ENCODE measurements at places on chromosomes 6 and 20.

DNA sequence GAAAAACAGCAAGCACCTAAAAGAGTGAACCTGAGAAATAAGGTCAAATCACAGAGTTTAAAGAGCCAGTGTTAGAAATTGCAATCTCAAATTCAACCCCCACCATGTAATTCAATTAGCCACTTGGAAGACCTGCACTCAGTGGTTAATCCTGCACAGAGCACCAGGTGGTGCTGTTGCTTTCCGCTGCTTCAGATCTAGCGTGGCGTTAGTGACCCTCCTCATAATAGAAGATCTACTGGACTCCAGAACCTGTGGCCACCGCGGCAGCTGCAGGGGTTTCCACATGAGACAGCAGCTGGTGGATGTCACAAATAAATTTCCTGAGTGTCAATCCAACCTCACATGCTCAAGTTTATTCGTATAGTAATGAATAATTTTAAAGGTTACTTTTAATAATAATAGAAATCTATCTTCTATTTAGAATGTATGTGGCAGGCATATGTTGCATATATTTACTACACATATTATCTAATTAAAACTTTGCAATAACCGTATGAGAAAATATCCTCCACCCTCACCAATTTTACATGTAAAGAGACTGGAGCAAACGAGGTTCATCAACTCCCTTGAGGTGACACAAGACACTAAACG is 84.4 kb downstream of the SYNE1 start:
- H3K27me3 ChIP-seq, result no peaks in the 10 kb centered on the region
- H3K27ac ChIP-seq, result no peak overlapping the region
- DNase-seq, result peak; percentile 13
- no peaks in the 10 kb centered on the region for H3K36me3 ChIP-seq
- H3K4me1 ChIP-seq, result no peaks in the 10 kb centered on the region
- H3K4me3 ChIP-seq, result no peak overlapping the region

DNA sequence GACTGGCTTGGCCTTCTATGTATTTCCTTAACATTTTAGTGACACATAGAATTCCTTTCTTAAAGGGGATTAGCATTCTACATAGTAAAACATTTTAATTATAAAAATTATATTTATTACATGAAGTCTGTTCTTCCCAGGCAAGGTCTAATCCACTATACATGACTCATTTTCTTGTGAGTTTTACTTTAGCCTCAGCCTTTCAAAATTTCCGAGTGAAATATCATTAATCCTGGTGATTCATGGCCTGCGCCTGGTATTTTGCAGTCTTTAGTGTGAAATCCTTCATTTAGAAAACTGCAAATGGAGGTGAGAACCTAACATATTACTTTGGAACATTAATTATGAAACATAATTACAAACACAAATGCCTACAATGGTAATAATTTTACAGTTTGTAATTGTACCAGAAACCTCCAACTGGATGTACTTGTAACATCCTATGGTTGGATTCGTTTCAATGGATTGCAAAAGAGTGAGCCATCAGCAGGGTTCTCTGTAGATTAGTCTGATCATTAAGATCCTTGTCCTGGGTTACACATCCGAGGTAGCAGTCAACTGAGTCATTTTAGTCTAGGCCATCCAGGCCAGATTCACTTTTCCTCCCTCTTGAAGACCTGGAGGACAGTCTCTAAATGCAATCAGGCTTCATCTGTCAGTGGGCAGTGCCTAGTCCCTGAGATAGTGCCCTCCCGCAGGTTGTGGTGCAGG is 272.0 kb downstream of the PACRG start:
- H3K4me1 ChIP-seq, result no peaks in the 10 kb centered on the region
- no peak overlapping the region for H3K4me3 ChIP-seq
- no peaks in the 10 kb centered on the region for H3K36me3 ChIP-seq
- H3K27ac ChIP-seq, result no peak overlapping the region

DNA sequence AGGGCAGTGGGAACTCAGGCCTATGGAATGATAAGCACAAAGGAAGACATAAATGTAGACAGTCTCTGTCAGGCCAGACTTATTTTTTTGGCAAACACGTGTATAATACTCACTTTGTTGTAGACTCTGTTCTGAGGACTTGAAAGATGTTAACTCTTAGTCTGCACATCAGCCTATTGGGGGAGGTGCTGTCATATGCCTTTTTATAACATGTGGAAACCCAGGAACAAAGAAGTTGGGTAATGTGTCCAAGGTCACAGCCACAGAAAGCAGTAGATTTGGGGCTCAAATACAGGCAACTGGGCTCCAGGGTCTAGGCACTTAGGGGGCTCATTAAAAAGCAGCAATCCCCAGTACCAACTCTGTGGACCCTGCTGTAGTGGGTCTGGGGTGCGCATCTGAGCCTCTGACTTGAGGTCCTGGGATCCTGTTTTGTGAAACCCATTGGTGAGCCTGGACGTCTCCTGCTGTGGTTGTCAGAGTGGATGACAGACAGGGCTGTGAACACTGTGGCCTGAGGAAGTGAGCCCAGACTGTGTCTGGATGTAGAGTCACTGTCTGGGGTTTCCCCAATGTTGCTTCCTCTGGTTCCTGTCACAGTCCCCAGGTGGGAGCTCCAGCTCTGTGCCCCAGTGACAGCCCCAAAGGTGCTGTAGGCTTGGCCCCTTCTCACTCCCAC is 50.0 kb downstream of the CDH26 start:
- H3K4me1 ChIP-seq, result no peaks in the 10 kb centered on the region
- no peak overlapping the region for H3K27ac ChIP-seq
- no peak for DNase-seq
- H3K36me3 ChIP-seq, result no peaks in the 10 kb centered on the region
- no peak overlapping the region for H3K4me3 ChIP-seq

DNA sequence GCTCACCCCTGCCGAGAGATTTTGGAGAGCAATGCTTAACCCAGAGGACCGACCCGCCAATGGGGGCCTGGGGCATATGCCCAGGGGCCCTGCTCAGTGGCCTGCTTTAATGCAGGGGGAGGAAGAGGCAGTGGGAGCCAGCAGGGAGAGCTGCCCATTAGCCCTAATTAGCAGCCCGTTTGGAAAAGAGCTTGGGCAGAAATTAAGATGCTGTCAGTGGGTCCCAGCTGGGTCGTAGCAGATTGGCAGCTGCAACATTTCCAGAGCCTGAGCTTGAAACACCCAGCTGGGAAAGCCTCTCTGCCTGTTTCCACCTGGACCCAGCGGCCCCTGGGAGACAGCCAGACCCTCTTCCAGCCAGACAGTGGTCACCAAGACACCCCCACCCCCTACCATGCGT is 39.5 kb downstream of the CD40 start:
- no peak for DNase-seq
- no peak overlapping the region for H3K4me3 ChIP-seq
- H3K4me1 ChIP-seq, result no peaks in the 10 kb centered on the region
- H3K27ac ChIP-seq, result no peak overlapping the region
- no peaks in the 10 kb centered on the region for H3K27me3 ChIP-seq

- peak overlapping the region; percentile 54 for H3K27ac ChIP-seq
- H3K4me1 ChIP-seq, result peaks cover 53% of the 10 kb centered on the region
- peaks cover 82% of the 10 kb centered on the region for H3K36me3 ChIP-seq
- H3K4me3 ChIP-seq, result no peak overlapping the region
These were observed 15.0 kb downstream of the ZNF217 start for GRCh38 chr20:53578492-53579222.

DNA sequence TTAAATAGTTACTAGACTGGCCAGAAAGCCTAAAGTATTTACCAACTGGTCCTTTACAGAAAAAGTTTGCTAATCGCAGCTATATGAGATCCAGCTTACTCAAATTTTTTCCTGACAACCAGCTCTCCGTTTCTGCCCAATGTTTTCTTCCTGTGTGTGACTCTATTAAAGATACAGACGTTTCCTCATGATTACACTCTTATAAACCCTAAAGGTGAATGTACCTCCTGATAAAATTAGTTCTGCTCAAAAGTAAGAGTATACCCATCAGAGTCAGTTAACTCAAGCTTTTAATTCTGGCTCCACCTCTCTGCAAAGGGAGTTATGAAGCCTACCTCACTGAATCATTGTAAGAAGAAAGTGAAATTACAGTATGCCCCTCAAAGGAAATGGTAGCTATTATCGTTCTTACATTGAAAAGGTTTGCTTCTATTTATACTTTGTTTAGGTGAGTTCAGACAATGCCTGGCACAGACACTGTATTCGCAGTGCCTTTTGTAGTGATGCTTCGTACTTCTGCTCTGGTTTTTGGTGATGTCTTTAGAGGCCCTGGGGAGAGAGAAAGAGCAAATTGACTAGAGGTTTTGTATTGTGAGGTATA is 10.2 kb upstream of the MROH8 start:
- no peaks in the 10 kb centered on the region for H3K27me3 ChIP-seq
- H3K36me3 ChIP-seq, result peaks cover 51% of the 10 kb centered on the region
- peaks cover 27% of the 10 kb centered on the region for H3K4me1 ChIP-seq
- peak overlapping the region; percentile 47 for H3K27ac ChIP-seq
- no peak for DNase-seq

DNA sequence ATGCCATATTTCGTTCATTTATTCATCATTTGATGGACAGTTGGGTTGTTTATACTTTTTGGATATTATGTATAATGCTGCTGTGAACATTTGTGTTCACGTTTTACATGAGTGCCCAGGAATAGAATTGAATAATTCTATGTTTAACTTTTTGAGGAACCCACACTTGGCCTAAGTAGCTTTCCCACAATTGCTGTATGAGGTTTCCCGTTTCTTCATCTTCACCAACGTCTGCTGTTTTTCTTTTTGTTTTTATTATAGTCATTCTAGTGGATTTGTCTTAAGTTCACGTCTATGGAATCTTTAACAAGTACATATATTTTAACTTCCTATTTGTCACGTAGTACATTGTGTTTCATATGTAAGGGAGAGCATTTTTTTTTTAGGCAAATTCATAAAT is 110.3 kb downstream of the JARID2 start:
- H3K27me3 ChIP-seq, result no peaks in the 10 kb centered on the region
- DNase-seq, result no peak
- H3K4me1 ChIP-seq, result peaks cover 36% of the 10 kb centered on the region
- no peak overlapping the region for H3K4me3 ChIP-seq
- no peak overlapping the region for H3K27ac ChIP-seq

- DNase-seq, result no peak
- H3K4me1 ChIP-seq, result no peaks in the 10 kb centered on the region
- H3K36me3 ChIP-seq, result no peaks in the 10 kb centered on the region
These were observed 80.0 kb upstream of the EYA2 start for GRCh38 chr20:46814366-46815232.

GRCh38 chr20:20459726-20460125 is 91.8 kb downstream of the INSM1 start:
- H3K36me3 ChIP-seq, result peaks cover 3% of the 10 kb centered on the region
- no peaks in the 10 kb centered on the region for H3K27me3 ChIP-seq
- H3K27ac ChIP-seq, result no peak overlapping the region
- DNase-seq, result no peak
- peaks cover 11% of the 10 kb centered on the region for H3K4me1 ChIP-seq
- no peak overlapping the region for H3K4me3 ChIP-seq

DNA sequence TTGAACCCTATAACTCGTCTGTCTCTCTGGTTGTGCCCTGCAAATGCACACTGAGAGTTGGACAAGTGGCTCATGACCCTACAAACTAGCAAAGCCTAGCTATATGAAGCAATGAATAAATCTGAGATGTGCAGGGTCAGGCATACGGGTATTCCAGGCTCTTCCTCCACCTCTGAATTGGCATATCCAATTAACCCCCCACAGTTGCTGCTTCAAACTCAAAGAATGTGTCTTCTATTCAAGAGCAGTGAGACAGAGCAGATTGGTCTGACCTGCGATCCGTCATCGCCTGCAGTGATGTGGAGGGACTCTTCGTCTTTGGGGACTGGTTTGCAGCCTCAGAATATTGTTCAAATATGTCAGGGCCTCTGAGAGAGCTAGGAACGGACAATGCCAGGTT is 59.8 kb downstream of the LAMP5 start:
- no peak overlapping the region for H3K4me3 ChIP-seq
- no peaks in the 10 kb centered on the region for H3K27me3 ChIP-seq
- no peaks in the 10 kb centered on the region for H3K36me3 ChIP-seq

- H3K27ac ChIP-seq, result no peak overlapping the region
- DNase-seq, result peak; percentile 80
- H3K4me1 ChIP-seq, result peaks cover 7% of the 10 kb centered on the region
- no peak overlapping the region for H3K4me3 ChIP-seq
These were observed 133.5 kb downstream of the TBC1D7 start for GRCh38 chr6:13194852-13195251.

GRCh38 chr6:133890711-133891148 is 1.8 kb downstream of the TCF21 start:
- no peak overlapping the region for H3K27ac ChIP-seq
- no peak for DNase-seq
- no peaks in the 10 kb centered on the region for H3K36me3 ChIP-seq
- no peaks in the 10 kb centered on the region for H3K27me3 ChIP-seq
- peak overlapping the region; percentile 46 for H3K4me3 ChIP-seq

DNA sequence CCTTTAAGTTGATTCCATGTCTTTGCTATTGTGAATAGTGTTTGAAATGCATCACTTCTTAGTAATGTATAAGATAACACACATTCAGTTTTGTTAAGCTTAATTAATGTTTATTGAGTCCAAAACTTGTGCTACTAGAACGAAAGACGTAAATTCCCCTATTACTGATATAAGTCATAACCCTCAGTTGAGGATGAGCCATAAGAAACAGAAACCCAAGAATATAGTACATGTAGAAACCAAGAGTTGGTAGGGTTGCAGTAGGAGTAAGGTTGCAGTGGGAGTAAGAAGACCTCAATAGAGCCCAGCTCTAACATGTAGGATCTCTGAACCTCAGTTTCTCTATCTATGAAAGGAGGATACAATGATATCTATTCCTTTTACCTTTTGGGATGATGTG is 19.3 kb downstream of the CITED2 start:
- H3K4me3 ChIP-seq, result no peak overlapping the region
- no peaks in the 10 kb centered on the region for H3K36me3 ChIP-seq
- no peak overlapping the region for H3K27ac ChIP-seq
- no peak for DNase-seq

DNA sequence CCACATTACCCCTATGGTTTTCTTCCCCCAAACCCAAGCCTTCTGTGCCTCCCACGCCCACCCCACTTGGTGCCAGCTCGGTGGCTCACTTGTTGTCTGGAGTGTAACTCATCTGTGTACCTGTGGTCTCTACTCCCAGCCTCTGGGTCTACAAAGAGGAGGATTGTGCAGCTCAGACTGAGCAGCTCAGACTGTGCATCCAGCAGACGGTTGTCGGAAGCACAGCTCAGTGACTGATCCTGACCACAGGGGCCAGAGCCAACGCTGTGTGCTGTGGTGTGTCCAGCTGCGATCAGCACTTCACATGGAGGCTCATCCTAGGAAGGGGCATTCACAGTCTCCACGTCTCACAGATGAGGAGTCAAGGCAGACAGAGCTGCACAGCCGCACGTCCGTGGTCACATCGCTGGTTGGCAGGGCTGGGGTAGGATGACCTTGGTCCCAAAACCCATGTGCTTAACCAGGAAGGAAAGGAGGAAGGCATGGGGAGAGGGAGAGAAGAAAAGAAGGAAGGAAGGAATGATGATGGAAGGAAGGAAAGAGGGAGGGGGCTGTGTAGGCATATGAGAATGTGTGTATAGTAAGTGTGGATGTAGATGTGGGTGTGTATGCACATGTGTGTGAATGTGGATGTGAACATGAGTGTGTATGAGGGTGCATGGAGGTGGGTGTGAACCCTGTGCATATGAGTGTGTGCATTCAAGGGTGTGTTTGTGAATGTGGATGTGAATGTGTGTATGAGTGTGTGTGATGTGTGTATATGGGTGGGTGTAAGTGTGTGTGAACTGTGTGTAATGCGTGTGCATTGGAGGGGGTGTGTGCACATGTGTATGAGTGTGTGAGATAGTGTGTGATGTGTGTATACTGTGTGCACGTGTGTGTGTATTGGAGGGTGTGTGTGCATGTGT is 28.2 kb upstream of the STX16 start:
- H3K27ac ChIP-seq, result no peak overlapping the region
- no peak for DNase-seq
- H3K4me1 ChIP-seq, result no peaks in the 10 kb centered on the region

GRCh38 chr20:3326779-3327521 is 80.5 kb downstream of the DNAAF9 start:
- no peak for DNase-seq
- H3K4me1 ChIP-seq, result no peaks in the 10 kb centered on the region
- no peak overlapping the region for H3K27ac ChIP-seq

Measured in B cell (primary cell).